ENCODE measurements at places on chromosomes 3 and 15.
A peak's percentile ranks its signal among the peaks of the same experiment; 100 is the strongest.

DNA sequence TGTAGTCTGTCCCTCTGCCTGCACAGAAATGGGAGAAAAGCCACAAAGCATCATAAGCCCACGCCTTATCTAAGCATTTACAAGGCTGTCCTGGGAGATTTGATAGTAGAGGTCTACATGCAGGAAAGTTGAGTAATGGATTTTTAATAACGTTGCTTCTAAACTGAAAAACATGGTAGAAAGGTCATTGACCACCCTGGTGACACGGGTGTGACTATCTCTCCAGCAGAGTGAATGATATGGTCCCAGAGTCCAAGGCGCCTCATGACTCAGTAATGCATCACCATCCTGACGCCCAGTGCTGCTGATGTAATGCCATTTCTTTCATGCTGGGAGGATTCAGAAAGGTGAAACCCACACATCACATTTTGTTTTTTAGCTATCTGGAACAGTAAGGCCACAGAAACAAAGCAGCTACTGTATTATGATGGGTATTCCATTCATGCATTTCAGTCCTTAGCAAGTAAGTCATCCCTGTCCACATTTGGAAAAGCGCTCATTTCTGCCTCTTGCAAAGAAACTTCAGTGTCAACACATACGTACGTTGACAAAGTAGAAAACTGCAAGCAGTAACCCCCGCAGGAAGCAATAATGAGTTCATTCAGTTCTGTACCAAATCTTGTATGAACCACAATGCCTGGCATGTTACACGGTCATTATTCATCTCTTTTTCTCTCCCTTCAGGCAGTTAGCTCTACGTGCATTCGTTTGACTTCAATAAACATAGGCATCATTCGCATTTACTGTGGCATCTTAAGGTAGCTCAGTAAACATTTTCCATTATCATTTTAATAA is 483.5 kb downstream of the GABRG3 start:
- no peak for DNase-seq

DNA sequence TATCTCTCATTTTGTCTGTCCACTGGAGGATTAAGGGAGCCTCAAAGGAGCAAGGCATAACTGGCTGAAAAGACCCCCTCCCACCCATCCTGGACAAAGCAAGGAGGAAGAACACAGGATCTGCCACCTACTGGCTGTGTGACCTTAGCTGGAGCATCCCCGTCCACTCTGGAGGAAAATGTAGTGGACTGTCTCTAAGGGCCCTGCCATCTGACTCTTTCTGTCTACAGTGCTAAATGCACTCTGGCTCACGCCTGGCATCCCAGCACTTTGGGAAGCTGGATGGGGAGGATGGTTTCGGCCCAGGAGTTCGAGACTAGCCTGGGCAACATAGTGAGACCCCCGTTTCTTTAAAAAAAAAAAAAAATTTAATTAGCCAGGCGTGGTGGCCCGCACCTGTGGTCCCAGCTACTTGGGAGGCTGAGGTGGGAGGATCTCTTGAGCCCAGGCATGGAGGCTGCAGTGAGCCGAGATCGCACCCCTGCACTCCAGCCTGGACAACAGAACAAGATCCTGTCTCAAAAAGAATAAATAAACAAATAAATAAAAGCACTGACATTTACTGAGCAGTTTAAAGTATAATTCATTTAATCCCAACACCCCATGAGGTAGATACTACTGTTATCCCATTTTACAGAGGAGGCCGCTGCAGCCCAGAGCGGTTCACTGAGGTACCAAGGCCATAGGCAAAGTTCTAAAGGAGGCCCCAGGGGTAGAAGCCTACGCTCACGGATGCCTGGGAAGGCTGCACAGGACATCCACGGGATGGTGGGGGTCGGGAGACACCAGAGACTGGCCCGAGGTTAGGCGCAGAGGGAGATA is 1.1 kb downstream of the TBC1D2B start:
- peak; percentile 28 for DNase-seq

GRCh38 chr15:55552926-55553325 is 35.2 kb downstream of the PYGO1 start:
- DNase-seq, result no peak

GRCh38 chr3:184590795-184591194 is 29.2 kb downstream of the EPHB3 start:
- DNase-seq, result no peak
